CMK (cell line): ENCODE measurements at places on chromosomes 6 and 20.

DNA sequence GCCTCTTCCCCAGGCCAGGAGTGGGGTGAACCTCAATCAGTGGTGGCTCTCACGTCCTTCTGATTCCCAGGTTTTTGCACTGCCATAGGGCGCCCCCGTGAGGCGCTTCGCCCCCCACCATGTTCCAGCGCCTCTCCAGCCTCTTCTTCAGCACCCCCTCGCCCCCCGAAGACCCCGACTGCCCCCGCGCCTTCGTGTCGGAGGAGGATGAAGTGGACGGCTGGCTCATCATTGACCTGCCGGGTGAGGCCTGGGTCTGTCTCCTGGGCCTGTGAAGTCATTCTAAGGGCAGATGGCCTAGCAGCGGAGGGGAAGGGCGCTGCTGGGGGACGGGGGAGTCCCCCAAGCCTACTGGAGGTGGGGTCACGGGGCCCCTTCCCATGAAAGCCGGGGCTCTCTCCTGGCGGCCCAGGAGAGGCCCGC, 4.5 kb downstream of the TP53INP2 start:
- DNase-seq = no peak

- DNase-seq = no peak
These were observed 17.7 kb upstream of the CCDC167 start for GRCh38 chr6:37517411-37517812.

GRCh38 chr6:153150752-153151440, 19.8 kb upstream of the RGS17 start:
- DNase-seq = no peak

- DNase-seq = no peak
These were observed 109.2 kb downstream of the BMP7 start for GRCh38 chr20:57157106-57157691.

GRCh38 chr6:16766836-16767745, 5.8 kb upstream of the ATXN1 start:
- DNase-seq = no peak

GRCh38 chr6:3221578-3221977, 5.9 kb downstream of the TUBB2B start:
- no peak for DNase-seq

- no peak for DNase-seq
These were observed 1.8 kb upstream of the CEP43 start for GRCh38 chr6:166997348-166997747.

- no peak for DNase-seq
These were observed 95.6 kb downstream of the SYCP2 start for GRCh38 chr20:59837623-59838394.

GRCh38 chr6:149234051-149234962, 83.2 kb upstream of the TAB2 start:
- DNase-seq = no peak

DNA sequence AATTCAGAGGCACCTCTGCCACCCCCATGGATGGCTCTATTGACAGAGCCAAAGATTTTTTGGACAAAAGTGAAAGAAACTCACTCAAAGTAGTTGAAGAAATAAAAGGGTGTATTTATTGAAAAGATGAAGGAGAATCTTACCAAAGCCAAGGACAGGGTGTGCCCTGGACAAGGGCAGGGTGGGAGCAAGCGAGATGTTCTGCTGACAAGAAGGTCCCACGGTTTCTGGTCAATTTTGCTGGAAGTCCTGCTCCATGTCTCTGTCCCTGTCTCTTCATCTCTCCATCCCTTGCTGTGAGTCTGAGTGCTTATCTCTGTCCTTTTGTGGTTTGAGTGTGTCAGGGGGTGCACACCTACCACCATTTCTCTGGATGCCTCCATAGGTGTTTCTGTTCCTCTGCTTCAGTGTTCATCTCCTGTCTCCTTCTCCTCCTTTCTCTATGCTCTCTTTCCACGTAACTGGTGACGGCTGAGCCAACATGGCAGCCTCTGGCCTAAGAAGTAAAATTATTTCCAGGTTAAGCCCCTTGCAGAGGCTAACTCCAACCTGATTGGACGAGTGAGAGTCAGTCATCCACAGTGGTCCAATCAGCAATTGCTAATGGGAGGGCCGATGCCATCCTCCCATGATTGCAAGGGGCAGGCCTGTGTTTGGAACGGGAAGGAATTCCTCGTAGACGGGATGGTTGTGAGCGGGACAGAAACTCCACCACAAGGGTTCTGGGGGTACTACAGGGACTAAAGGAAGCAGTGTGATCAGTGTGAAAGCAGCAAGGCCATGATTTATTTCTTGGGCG, 502.1 kb upstream of the CDH4 start:
- DNase-seq = no peak

- DNase-seq = peak; percentile 40
These were observed 5.4 kb upstream of the PLAGL1 start for GRCh38 chr6:144013486-144013909.

DNA sequence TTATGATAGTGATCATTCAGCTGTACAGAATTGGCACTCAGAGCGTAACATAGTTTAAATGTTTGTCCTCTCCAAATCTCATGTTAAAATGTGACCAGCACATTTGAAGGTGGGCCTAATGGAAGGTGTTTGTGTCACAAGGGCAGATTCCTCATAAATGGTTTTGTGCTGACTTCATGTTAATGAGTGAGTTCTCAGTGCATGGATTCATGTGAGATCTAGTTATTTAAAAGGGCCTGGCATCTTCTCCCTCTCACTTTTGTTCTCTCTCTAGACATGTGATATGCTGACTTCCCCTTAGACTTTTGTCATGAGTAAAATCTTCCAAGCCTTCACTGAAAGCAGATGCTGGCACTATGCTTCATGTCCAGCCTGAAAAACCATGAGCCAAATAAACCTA, 452.4 kb upstream of the PTCHD4 start:
- no peak for DNase-seq

- no peak for DNase-seq
These were observed 74.4 kb downstream of the SMOC2 start for GRCh38 chr6:168515376-168515775.

GRCh38 chr6:92111386-92111785, 1308.0 kb downstream of the EPHA7 start:
- no peak for DNase-seq

GRCh38 chr20:6956056-6956455, 188.6 kb downstream of the BMP2 start:
- DNase-seq = no peak

DNA sequence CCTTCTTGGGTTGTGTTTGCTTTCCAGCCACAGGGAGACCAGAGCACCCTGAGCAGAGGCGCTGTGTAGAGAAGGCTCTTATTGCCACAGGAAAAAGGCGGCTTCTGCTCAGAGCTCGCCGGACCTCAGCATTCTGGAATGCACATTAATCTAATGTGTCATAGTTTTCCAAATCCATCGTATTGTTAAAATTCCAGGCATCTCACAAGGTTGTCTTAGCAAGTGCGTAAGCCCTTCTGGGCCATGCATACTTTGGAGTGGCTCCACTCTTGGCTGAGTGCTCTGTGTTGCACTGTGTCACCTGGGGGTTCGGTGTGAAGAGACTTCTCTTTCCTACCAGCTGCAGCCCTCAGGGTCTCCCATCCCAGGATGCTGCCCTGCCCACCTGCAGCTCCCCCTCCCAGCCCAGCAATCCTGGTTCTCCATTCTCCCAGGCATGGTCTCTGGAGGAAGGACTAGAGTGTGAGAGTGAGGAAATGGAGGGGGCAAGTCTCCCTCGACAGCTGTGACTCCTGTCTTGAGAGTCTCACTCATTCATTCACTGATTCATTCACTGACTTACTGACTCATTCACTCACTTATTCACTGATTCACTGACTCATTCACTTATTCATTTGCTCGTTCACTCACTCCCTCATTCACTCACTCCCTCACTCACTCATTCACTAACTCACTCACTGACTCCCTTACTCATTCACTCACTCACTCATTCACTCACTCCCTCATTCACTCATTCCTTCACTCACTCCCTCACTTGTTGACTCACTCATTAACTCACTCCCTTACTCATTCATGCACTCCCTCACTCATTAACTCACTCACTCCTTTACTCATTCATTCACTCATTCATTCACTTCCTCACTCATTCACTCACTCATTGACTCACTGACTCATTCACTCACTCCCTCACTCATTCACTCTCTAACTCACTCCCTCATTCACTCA, 83.7 kb upstream of the MPC1 start:
- DNase-seq = no peak

- no peak for DNase-seq
These were observed 235.0 kb downstream of the TTLL2 start for GRCh38 chr6:167559675-167560479.

DNA sequence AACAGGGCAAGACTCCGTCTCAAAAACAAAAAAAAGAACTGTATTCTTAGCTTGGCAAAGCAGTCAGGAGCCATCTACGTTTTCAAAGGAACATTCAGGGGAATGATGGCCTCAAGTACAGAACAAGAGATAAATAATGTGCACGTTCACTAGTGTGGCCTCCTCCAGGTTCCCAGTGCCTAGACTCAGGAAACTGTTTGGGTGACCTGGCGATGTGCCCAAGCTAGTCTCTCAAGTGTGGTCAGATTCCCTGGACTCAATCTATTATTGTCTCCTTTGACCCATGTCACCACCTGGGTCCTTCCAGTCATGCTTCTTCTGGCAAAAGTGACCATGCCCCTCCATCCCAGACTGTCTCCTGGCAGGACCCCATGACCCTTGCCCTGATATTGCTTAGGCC, 23.7 kb downstream of the TRAF3IP2 start:
- no peak for DNase-seq

- DNase-seq = no peak
These were observed 29.5 kb downstream of the TSHZ2 start for GRCh38 chr20:53001498-53002301.

DNA sequence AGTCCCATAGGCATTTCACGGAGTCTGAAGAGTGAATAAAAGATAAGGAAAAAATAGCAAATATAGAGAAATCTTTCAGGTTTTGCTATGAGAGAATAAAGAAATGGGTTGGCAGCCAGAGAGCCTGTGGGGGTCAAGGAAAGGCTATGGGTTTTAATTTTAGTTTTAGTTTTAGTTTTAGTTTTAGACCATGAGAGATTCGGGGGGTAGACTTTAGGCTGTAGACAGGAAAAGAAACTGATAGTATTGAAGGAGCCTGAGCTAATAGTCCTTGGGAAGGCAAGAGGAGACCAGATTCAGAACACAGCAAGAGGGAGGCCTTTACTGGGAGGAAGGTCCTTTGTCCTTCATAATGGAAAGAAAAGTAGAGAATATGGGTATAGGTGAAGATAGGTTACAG, 19.3 kb downstream of the DOP1A start:
- no peak for DNase-seq

- DNase-seq = no peak
These were observed 55.4 kb upstream of the GATA5 start for GRCh38 chr20:62531046-62531838.

GRCh38 chr6:84804720-84805119, 40.3 kb upstream of the TBX18 start:
- DNase-seq = no peak

DNA sequence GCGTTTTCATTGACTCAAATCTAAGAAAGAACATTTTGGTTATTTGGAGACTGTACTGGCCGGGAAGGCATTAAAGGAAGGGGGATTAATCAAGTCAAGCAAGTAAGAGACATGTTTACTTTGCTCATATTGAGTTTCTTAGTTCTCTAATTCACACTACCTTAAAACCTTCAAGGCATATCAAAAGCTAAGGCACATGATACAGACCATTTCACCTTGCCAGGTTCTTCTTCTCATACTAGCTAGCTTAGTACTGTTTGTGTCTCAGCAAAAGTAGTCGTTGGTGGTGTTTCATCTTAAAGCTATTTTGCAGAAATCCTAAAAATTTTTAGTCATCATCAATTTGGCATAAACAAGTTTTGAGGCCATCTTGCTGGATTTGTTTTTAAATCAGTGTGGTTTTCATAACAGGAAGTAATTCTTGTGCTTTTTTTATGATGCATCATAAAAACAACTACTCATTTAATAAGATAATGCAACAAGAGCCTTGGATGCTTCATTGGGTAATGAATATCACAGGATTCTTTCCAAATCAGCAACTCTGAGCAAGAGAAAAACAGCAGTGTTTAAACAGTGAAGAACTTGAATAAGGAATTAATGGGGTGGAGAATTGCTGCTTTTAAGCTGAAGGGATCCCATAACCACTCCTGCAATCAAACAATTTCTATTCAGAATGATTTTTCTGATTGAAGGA, 425.3 kb downstream of the EPM2A start:
- no peak for DNase-seq

- DNase-seq = no peak
These were observed 8.0 kb upstream of the SIM1 start for GRCh38 chr6:100472674-100473073.

DNA sequence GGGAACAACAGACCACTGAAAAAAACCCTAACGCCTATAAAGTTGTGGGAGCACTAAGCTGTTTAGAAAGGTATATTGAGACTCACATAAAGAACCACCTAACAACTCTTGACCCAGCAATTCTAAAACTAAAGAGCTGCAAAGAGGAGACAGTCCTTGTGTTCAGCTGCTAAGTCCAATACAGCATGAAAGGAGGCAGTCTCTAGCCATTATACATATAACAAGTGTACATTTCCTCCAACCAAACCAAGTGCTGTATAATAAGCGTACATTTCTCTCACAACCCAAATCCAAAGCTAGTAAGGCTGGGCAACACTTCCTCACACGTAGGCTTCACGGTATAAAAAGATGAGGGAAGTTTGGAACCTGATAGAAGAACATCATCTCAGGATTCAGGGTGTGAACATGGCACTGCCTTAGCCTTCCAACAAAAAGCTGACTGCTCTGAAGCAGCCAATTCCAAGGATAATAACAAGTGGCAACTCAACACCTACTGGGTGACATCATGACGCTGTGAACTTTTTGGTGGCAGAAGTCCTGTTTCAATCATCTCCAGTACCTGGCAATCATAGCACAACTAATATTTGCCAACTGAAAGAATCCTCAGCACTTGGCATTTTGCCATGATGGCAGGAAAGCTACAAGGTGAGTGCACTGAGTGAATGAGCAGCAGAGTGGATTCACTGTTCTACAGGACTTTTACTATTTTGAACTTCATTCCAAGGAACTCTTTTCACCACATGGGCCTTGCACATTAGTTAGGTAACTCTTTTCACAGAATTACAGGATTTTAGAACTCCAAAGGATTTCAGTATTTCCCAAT, 16.6 kb downstream of the TBC1D20 start:
- no peak for DNase-seq

DNA sequence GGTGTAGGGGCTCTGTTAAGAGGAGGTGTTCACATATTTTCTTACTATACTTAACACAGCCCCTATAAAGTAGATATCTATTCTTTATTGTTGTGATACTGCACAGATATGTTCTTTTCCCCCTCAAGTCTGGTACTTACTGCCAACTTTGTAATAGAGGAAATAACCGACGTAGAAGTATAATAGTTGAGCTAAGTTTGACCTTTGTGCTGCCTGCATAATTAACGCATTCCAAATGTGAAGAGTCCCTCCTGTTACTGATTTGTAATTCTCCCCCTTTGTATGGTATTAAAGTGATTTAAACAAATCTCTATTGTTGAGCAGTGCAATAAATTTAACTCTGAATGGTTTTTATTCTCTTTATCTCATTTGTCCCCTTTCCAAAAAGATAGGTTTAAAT, 39.0 kb downstream of the PHF3 start:
- no peak for DNase-seq

DNA sequence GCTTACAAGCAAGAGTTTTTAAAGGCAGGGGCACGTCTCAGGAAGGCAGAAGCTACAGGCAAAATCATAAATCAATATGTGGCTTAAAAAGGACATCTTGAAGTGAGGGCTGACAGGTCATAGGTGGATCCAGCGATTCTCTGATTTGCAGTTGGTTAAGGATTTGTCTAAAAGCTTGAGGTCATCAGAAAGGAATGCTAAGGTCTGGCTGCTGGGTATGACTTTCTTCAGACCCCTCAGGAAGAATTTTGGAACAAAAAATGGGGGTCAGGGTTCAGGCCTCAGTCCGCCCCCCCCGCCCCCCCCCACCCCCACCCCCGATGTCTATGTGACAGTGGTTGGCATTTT, 261.9 kb downstream of the CDH4 start:
- DNase-seq = no peak
